ENCODE measurements at places on chromosomes 3 and 15. TPM values are rescaled to one million over a fixed set of nuclear protein-coding genes. Genes with fewer than 3 reads are reported as not detected.

GRCh38 chr3:108589081-108589997 lies at the start of the genes CIP2A and DZIP3:
TSS of gene CIP2A (minus strand) at chr3:108589438. CDS start at chr3:108589375, 63 bp downstream.
TSS of gene DZIP3 (plus strand) at chr3:108589722. CDS start at chr3:108605407, 15,685 bp downstream.
- no peaks in the 10 kb centered on the region for H3K27me3 ChIP-seq
- DNase-seq, result peak; percentile 90
- H3K36me3 ChIP-seq, result peaks cover 9% of the 10 kb centered on the region
- H3K27ac ChIP-seq, result peak within 1 kb of the TSS; percentile 99
- H3K4me1 ChIP-seq, result peaks cover 29% of the 10 kb centered on the region
- H3K4me3 ChIP-seq, result peak within 1 kb of the TSS; percentile 99

- no peaks in the 10 kb centered on the region for H3K4me1 ChIP-seq
- no peak overlapping the region for H3K4me3 ChIP-seq
- DNase-seq, result no peak
- no peak overlapping the region for H3K27ac ChIP-seq
- H3K36me3 ChIP-seq, result no peaks in the 10 kb centered on the region
- no peaks in the 10 kb centered on the region for H3K27me3 ChIP-seq
These were observed 430.5 kb downstream of the OCA2 start for GRCh38 chr15:27668471-27669220.

DNA sequence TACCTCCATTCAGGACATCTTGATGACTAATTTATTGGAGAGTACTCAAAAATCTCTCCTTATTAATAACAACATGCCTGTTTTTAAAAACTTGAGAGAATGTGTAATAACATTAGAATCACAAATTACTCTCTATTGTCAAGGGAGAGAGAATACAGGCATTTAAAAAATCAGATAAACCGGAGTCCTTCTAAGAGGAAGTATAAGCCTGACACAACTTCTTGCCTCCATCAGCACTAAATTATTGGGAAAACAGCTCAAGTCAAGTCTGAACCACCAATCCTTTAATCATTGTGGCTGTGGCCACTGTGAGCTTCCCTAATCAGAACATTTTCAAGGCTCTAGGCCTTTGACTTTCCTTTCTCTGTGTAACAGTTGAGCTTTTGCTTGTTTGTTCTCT lies 38.0 kb downstream of the SSR3 start:
- H3K36me3 ChIP-seq, result no peaks in the 10 kb centered on the region
- H3K27me3 ChIP-seq, result peaks cover 3% of the 10 kb centered on the region
- DNase-seq, result no peak
- H3K4me3 ChIP-seq, result no peak overlapping the region

- peak overlapping the region; percentile 87 for H3K27ac ChIP-seq
- peak overlapping the region; percentile 25 for H3K4me3 ChIP-seq
- no peaks in the 10 kb centered on the region for H3K27me3 ChIP-seq
- peaks cover 64% of the 10 kb centered on the region for H3K4me1 ChIP-seq
These were observed 1.9 kb upstream of the LOXL1 start for GRCh38 chr15:73924171-73924921.

DNA sequence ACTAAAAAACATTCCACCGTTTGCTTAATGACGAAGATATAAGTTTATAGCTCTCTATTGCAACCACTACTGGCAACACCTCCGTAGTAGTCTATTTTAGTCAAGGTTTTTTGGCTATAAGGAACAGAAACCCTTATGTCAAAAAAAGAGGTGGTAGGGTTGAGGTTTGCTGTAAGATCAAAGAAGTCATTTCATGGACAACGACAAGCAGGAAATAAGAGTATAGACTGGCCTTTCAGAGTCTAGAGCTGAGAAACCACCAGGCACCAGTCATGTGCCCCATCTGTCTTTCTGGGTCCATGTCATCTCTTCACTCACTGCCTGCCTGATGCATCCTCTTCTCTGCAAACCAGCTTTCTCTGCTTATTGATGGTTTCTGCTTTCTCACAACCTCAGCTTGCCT lies 42.7 kb downstream of the THBS1 start:
- no peaks in the 10 kb centered on the region for H3K27me3 ChIP-seq
- no peak overlapping the region for H3K4me3 ChIP-seq
- H3K36me3 ChIP-seq, result peaks cover 11% of the 10 kb centered on the region
- H3K27ac ChIP-seq, result peak overlapping the region; percentile 96
- peak; percentile 77 for DNase-seq

DNA sequence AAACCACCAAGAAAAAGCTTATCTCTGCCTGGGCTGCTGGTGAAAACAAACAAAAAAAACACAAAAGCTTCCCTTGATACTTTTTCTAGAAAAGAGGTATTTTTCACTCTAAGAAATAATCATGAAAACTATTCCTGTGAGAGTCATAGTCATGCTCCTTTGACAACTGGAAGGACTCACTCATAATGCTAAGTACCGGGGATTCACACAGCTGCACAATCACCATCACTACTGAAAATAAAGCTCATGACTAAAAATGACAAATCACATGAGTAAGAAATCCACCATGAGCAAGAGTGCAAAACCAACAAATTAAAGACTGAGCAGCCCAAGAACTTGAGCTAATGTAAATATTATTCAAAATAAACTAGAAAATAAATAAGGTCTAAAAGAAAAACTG lies 10.6 kb upstream of the POU1F1 start:
- H3K4me1 ChIP-seq, result peaks cover 3% of the 10 kb centered on the region
- DNase-seq, result no peak
- peaks cover 5% of the 10 kb centered on the region for H3K27me3 ChIP-seq
- H3K4me3 ChIP-seq, result no peak overlapping the region
- H3K36me3 ChIP-seq, result no peaks in the 10 kb centered on the region
- H3K27ac ChIP-seq, result no peak overlapping the region

- H3K27me3 ChIP-seq, result peaks cover 17% of the 10 kb centered on the region
- peaks cover 7% of the 10 kb centered on the region for H3K4me1 ChIP-seq
- DNase-seq, result no peak
- no peak overlapping the region for H3K4me3 ChIP-seq
- no peak overlapping the region for H3K27ac ChIP-seq
These were observed 5.6 kb downstream of the RBP1 start for GRCh38 chr3:139533781-139534454.

GRCh38 chr3:25396686-25397085 lies 31.4 kb upstream of the RARB start:
- H3K27ac ChIP-seq, result no peak overlapping the region
- peaks cover 2% of the 10 kb centered on the region for H3K27me3 ChIP-seq
- H3K36me3 ChIP-seq, result no peaks in the 10 kb centered on the region

DNA sequence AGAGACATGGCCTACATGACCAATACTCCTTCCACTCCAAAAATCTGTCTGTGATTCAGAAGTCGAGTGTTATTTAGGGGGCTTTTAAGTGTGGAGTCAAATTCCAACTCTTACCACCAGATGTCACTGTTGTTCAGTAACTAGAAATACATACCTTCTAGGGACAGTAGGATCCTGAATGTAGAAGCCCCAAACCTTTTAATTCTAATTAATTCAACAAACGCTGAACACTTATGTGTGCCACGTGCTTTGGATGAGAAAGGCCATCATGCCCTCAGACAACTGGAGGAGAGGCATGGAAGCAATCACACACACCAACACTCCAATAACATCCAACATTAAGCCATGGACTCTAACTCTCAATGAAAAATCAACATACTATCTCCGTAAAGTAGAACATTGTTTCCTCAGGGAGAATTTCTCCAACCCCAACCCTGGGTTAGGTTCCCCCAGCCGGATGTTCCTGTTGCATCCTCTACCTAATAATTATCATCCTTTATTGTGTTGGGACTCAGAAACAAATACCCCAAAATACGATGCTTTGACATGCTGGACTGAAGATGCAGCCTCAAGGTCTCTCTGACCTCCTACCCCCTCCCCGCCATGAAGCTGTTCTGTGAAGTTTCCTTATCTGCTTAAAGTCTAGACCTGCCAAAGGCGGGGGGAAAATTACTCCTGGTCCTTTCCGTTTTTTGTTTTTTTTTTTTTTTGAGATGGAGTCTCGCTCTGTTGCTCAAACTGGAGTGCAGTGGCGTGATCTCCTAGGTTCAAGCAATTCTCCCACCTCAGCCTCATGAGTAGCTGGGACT lies 8.0 kb upstream of the CCDC13 start:
- H3K4me3 ChIP-seq, result no peak overlapping the region
- H3K27me3 ChIP-seq, result no peaks in the 10 kb centered on the region
- no peak overlapping the region for H3K27ac ChIP-seq

DNA sequence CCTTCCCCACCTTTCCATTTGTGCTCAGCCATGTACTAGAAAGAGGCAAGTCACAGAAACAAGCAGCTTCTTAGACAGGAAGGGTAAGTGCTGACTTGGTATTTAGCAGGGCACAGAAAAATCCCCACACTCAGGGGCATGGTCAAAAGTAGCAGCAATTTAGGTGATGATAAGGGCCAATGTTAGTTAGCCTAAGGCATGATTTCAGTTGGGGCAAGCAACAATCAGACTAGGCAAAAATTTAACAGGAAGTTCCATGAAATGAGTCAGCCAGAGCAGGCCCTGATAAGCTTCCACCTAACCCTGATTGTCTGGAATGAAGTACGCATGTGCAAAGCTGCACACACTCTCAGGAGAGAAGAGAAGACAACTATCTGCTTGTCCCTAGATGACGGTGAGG lies 423.4 kb upstream of the UBE2E2 start:
- H3K27ac ChIP-seq, result no peak overlapping the region
- DNase-seq, result no peak
- H3K36me3 ChIP-seq, result peaks cover 2% of the 10 kb centered on the region
- no peak overlapping the region for H3K4me3 ChIP-seq
- no peaks in the 10 kb centered on the region for H3K27me3 ChIP-seq

- no peak for DNase-seq
- no peak overlapping the region for H3K27ac ChIP-seq
- H3K27me3 ChIP-seq, result no peaks in the 10 kb centered on the region
- H3K4me1 ChIP-seq, result no peaks in the 10 kb centered on the region
These were observed 308.2 kb upstream of the ADAMTS9 start for GRCh38 chr3:64995857-64996551.

DNA sequence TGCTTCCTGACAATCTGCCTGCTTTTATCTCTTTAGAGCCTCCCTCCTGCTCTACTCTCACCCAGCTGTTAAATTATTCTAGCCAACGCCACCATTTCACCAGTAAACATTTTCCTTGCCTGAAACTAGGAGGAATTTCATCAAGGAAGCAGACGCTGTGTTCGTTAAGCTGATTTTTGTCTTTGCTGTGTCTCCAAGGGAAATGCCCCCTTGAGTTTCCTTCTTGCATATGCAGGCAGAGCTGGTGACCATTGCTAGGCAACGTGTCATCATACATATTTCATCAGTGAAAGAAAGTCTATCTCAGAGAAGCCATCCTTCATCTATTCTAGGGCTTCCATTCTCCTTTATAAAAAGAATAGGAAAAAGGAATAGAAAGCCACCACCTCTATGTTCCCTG lies 87.0 kb upstream of the ST8SIA2 start:
- no peak overlapping the region for H3K27ac ChIP-seq
- no peak overlapping the region for H3K4me3 ChIP-seq
- no peaks in the 10 kb centered on the region for H3K4me1 ChIP-seq
- H3K36me3 ChIP-seq, result no peaks in the 10 kb centered on the region
- H3K27me3 ChIP-seq, result peaks cover 15% of the 10 kb centered on the region

DNA sequence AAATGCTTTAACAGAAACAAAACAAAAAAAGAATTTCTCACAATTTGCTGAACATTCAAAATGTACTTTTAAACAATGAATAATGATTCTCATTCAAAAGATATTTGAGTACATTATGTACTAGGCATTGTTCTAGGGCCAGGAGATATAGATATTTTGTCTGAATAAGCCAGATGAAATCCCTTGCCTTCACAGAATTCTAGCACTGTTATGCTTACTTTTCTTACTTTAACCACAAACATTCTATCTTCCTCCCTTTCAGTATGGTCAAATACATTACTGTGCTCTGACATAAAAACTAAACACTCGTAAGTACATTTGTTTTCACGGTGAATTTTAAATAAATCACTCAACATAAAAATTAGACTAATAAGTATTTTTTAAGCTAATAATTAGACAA lies 116.7 kb downstream of the ADAM10 start:
- DNase-seq, result no peak
- peaks cover 16% of the 10 kb centered on the region for H3K36me3 ChIP-seq
- H3K4me1 ChIP-seq, result peaks cover 28% of the 10 kb centered on the region
- no peak overlapping the region for H3K27ac ChIP-seq
- H3K4me3 ChIP-seq, result no peak overlapping the region

DNA sequence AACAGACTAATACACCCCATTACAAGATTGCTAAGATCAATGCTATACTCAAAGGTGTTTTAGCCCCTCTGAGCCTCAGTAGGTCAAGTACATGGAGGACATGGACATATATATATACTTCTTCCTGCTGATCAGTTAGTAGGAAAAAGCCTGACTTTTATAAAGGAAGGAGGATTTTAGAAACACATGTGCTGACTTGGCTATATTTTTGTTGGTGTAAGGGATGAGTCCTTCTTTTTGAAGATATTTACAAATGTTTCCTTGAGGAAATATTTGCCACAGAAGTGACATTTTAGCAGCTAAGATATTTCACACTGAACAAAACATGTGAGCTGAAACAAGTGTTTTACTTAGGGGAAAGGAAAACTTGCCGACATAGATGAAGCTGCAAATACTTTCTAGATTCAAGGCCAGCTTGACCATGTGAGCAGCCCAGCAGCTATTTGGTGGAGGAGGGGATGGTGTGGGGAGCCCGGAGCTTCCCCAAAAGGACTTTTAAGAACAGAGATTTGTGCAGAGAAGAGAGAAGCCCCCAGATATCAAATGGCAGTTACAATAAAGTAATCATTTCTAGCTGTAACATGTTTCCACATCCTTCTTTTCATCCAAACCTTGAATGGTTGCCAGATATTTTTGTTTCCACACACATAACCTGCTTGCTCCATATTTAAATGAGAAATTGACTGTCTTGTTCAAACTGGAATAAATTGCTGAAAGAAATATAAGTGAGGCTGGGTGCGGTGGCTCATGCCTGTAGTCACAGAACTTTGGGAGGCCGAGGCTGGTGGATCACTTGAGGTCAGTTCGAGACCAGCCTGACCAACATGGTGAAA lies 111.7 kb upstream of the NR2F2 start:
- no peaks in the 10 kb centered on the region for H3K36me3 ChIP-seq
- peaks cover 3% of the 10 kb centered on the region for H3K27me3 ChIP-seq
- no peak overlapping the region for H3K4me3 ChIP-seq
- H3K27ac ChIP-seq, result no peak overlapping the region
- H3K4me1 ChIP-seq, result no peaks in the 10 kb centered on the region

DNA sequence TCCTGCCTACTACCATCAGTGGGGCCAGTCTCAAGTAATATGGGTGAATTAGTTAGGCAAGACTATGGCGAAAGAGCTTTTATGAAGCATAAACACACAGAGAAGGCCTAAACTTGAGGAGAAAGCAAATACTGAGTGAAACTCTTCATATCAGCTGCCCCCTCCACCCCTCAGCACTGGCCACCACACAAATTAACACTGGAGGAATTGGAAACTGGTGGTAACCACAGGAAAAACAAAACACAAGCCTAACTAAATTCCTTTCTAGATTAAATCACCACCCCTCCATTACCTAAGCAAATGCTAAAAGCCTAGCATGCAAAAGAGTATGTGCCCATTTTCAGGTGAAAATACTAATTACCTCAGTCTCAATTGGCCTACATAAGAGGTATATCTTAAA lies 774.7 kb upstream of the NECTIN3 start:
- H3K27me3 ChIP-seq, result no peaks in the 10 kb centered on the region
- no peak overlapping the region for H3K4me3 ChIP-seq
- no peak for DNase-seq

GRCh38 chr3:51621091-51621892 lies 49.8 kb upstream of the TEX264 start:
- H3K36me3 ChIP-seq, result no peaks in the 10 kb centered on the region
- no peak overlapping the region for H3K27ac ChIP-seq
- H3K4me3 ChIP-seq, result no peak overlapping the region

The ADGRG7 gene
- not detected for total RNA-seq

The ZDHHC19 gene
- not detected for total RNA-seq

The TERC gene
- 19.2 TPM for total RNA-seq

The PPP1R14D gene
- not detected for total RNA-seq

The SAMMSON gene
- not detected for total RNA-seq

The NR2E3 gene
- not detected for total RNA-seq

The KY gene
- total RNA-seq, result not detected

The ATG7 gene
- total RNA-seq, result 30.5 TPM

The SLC28A2 gene
- not detected for total RNA-seq

The LSAMP gene
- not detected for total RNA-seq

The SPTSSB gene
- not detected for total RNA-seq

Measured in activated CD4-positive, alpha-beta memory T cell treated with anti-CD3 and anti-CD28 coated beads for 36 hours (primary cell).